ENCODE measurements at places on chromosomes 3 and 15. TPM values are rescaled to one million over a fixed set of nuclear protein-coding genes. Genes with fewer than 3 reads are reported as not detected.
A peak's percentile ranks its signal among the peaks of the same experiment; 100 is the strongest.

- H3K36me3 ChIP-seq: no peaks in the 10 kb centered on the region
- DNase-seq: peak; percentile 80
- H3K4me1 ChIP-seq: peaks cover 10% of the 10 kb centered on the region
Measured at GRCh38 chr3:72892870-72893269, 5.0 kb downstream of the GXYLT2 start.

GRCh38 chr3:23182996-23183513 is 20.1 kb upstream of the UBE2E2 start:
- H3K36me3 ChIP-seq: no peaks in the 10 kb centered on the region
- no peaks in the 10 kb centered on the region for H3K27me3 ChIP-seq
- no peak overlapping the region for H3K27ac ChIP-seq
- no peaks in the 10 kb centered on the region for H3K4me1 ChIP-seq
- DNase-seq: no peak

- no peak for DNase-seq
- H3K27ac ChIP-seq: no peak overlapping the region
- no peak overlapping the region for H3K4me3 ChIP-seq
- H3K4me1 ChIP-seq: no peaks in the 10 kb centered on the region
- H3K36me3 ChIP-seq: no peaks in the 10 kb centered on the region
Measured at GRCh38 chr3:49653621-49654020, 20.5 kb upstream of the APEH start.

GRCh38 chr15:50415752-50416404 is 8.3 kb upstream of the USP8 start:
- H3K4me3 ChIP-seq: no peak overlapping the region
- H3K27me3 ChIP-seq: no peaks in the 10 kb centered on the region
- DNase-seq: no peak
- H3K36me3 ChIP-seq: no peaks in the 10 kb centered on the region
- H3K27ac ChIP-seq: no peak overlapping the region
- H3K4me1 ChIP-seq: no peaks in the 10 kb centered on the region

GRCh38 chr15:70704166-70704565 is 59.2 kb downstream of the UACA start:
- peak overlapping the region; percentile 39 for H3K27ac ChIP-seq
- peaks cover 41% of the 10 kb centered on the region for H3K4me1 ChIP-seq
- H3K4me3 ChIP-seq: peak overlapping the region; percentile 25
- peak; percentile 39 for DNase-seq
- H3K27me3 ChIP-seq: no peaks in the 10 kb centered on the region

GRCh38 chr15:85607141-85607806 is 187.5 kb downstream of the KLHL25 start:
- no peak for DNase-seq
- H3K36me3 ChIP-seq: no peaks in the 10 kb centered on the region

GRCh38 chr3:53570709-53571108 is 76.3 kb downstream of the CACNA1D start:
- no peaks in the 10 kb centered on the region for H3K36me3 ChIP-seq
- no peaks in the 10 kb centered on the region for H3K4me1 ChIP-seq
- DNase-seq: no peak
- H3K27me3 ChIP-seq: no peaks in the 10 kb centered on the region

DNA sequence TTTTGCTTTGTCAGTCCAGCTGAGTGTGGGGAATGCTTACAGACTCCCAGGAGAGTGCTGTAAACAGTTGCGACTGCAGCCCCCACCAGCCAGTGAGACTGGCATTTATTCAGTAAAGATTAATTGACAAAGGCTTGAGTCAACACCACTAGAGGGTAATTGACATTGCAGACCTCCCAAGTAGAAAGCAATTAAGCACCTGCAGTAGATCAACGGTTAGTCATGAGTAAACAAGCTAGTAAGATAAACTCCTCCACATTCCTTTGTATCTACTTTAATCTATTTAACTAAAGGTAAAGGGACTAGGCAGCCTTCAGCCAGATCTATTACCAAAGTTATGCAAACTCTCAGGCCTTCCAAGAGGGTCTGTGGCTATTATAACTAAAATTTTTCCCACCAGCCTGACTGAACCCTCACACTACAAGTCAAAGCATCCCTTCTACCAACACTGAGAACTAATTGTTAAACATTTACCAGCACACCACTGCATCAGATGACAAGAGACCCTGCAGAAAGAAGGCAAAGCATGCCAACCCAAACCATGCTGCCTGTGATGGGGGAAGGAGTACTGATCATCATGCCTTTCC is 30.5 kb upstream of the GALNT15 start:
- H3K4me1 ChIP-seq: peaks cover 16% of the 10 kb centered on the region
- no peaks in the 10 kb centered on the region for H3K27me3 ChIP-seq
- no peaks in the 10 kb centered on the region for H3K36me3 ChIP-seq
- H3K4me3 ChIP-seq: no peak overlapping the region
- H3K27ac ChIP-seq: no peak overlapping the region

DNA sequence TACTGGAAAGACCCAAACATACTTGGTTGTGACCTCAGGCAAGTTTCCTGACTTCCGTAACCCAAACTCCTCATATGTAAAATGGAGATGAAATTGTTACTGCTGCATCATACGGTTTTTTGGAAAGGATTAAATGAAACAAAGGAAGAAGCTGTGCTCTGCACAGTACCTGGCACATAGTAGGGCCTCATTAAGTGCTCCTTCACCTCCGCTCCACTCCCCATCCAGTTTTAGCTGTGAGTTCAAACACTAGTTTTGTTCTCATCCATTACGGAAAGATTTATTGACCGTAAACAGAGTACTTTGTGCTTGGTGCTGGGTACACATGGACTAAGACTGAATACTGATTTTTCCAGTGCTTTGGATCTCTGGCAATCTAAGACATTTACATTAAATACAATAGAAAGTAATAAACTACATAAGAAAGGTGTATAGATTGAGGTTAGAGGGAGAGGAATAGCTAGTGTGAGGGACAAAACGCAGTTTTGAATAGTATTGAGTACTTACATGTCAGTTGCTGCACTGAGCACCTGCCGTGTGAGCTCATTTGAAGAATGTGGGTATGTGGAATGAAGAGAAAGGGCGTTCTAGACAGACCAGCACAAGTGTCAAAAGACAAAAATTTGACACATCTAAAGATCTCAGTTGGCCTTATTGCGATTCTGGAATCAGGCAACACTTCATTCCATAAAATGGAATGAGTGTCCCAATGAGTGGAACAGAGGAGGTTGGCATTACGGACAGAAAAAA is 594 bp upstream of the ICE2 start:
- H3K27ac ChIP-seq: no peak overlapping the region
- peak; percentile 46 for DNase-seq
- no peaks in the 10 kb centered on the region for H3K27me3 ChIP-seq
- peaks cover 33% of the 10 kb centered on the region for H3K4me1 ChIP-seq

DNA sequence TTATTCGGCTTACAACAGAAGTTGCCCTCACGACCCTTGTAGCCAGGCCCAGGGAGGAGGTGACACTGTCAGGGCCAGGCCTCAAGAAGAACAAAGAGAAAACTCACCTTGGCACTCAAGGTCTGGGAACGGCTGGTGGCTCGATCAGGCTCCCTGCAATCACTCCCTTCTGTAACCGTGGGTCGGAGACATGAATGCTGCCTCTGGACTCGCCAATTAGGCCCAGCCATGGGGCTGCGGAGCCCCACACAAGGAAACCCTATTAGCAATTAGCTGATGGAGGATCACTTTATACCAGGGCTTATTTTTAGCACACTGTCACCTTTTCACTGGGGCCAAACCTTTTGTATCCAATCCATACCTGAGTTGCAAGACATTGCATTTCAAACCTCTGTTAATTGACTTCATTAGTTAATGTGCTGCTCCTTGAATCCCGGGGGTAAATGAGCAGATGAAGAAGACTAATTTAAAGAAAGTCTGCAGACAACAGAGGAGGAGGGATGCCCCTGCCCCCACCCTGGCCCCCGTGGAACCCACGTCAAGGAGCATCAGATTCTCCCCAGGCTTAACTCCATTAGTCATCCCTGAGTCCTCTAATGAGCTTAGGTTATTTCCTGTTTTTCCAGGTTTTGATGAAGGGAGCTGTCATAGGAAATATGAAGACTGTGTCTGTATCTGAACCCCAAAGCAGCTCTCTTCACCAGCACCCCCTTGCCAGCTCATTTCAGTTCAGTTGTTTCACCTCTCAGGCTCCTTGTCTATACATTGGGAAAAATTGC is 255.3 kb downstream of the RORA start:
- H3K27me3 ChIP-seq: no peaks in the 10 kb centered on the region
- no peaks in the 10 kb centered on the region for H3K4me1 ChIP-seq
- no peak overlapping the region for H3K4me3 ChIP-seq
- H3K27ac ChIP-seq: no peak overlapping the region
- no peak for DNase-seq

CCDC191 gene
- 9.4 TPM for total RNA-seq

ZNF660 gene
- 11.1 TPM for total RNA-seq

GP9 gene
- not detected for total RNA-seq

All from Karpas-422 (cell line).